ENCODE measurements at places on chromosomes 5 and 9.

DNA sequence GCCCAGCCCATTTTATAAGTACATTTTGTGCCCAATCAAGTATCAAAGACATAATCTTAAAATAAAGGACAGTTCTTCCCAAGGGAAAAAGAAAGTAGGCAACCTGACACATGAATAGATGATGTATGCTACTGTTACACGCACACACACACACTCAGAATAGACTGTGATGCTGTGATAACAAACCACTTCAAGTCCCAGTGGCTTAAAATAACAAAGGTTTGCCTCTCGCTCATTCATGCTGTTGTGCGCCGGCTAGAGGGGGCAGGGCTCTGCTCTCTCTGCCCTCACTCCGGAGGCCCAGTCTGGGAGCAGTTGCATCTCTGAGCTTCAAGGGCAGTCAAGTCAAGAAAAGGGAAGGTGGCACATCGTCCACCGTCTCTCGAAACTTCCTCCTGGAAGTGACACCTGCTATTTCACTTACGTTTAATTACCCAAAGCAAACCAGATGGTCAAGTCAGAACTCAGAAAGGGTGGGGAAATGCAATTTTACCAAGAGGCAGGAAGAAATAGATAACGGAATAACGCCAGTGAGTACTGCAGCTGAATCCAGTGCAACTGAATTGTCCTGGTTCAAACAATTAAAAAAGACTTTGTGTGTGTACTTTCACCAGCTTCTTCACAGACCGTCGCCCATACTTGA is 43.3 kb downstream of the ANKRD33B start:
- DNase-seq: peak; percentile 46

DNA sequence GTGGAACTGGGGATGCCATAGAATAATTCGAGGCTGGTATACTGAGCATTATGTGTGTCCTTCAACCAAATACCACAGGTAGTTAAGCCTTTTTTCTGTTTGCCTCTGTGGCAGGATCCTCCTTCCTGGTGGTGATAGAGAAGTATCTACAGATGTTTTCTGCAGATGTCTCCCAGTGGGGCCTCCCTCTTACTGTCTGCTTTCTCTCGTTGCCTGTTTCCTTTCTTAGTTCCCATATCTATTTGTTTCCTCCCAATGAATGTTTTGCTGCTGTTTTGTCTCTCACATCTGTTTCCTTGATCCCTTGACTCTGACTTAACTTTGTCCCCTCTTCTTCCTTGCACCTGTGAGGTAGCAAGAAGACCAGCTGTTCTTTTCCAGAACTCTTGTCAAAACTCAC is 130.9 kb upstream of the NUDT12 start:
- no peak for DNase-seq

GRCh38 chr9:122354536-122355199 is 16.2 kb upstream of the PTGS1 start:
- DNase-seq: no peak

DNA sequence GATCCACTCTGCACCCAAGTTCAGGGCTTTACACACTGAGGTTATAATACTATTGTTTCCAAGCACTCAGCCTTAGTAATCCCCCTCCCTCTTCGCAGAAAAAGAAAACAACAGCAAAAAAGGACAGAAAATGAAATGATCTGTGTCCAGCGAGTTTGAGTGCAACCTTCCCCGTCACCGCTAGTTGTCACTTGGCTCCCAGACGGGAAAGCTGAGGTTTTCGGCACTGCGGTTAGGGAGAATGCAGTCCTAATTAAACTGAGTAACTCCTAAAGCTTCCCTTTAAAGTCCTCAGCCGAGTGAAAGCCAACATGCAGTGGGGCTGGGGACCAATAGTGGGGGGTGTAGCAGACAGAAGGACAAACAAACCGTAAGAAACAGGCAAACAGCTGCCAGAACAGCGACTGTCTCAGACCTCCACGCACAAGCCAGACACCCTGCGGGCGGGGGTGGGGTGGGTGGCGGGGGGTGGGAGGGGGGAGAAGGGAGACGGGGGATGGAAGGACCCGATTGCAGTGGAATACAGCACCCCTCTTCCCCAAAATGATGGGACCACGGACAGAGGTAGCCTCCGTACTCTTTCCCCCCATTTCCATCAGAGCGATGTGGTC is 680 bp downstream of the GLRA1 start:
- DNase-seq: no peak

DNA sequence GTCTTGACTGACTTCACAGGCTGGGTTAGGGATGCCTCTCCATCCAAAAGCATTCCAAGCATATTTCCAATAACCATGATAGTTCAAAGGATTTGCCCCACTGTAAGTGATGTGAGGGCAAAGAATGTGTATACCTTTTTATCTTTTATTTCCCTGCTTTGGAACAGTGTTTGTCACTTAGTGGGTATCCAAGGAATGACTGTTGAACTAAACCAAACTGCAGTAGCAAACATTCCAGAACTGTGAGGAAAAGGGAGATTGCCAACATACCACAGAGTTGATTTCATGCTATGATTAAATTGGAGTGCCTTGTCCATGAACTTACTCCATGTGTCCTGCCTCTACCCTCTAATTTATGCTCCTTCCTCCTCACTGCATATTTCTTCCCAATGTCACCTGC is 400.0 kb downstream of the KIAA0825 start:
- peak; percentile 74 for DNase-seq

DNA sequence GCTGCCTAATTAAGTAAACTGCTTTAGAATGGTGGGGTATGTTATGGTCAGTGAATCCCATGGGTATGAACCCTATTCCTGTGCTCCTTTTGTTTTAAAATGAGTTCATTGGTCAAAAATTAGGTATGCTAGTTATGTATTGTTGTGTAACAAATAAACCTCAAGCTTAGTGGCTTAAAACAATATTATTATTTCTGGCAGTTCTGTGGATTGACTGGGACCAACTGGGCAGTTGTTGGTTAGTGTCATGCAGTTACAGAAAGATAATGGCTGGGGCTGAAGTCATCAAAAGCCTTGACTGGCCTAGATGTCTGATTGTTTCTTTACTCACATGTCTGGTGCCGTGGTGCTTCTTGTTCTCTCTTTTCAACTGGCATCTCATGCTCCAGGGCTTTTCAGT is 8.9 kb upstream of the PTAR1 start:
- peak; percentile 44 for DNase-seq

All from amniotic epithelial cell (primary cell).